Tibial nerve (tissue), 4 donors: ENCODE measurements at places on chromosomes 6 and 20. TPM values are rescaled to one million over a fixed set of nuclear protein-coding genes. Genes with fewer than 3 reads are reported as not detected.

Gene ARFGEF3
- total RNA-seq, result 5.9 TPM

Gene RUNX2
- total RNA-seq, result 12.3 TPM

Gene KCNK15
- 1.9 TPM for total RNA-seq

Gene GTSF1L
- total RNA-seq, result not detected

Gene SLC24A3
- 4.0 TPM for total RNA-seq

Gene SYNGAP1
- 13.8 TPM for total RNA-seq

Gene SPATA2
- total RNA-seq, result 7.2 TPM

Gene PTK7
- total RNA-seq, result 5.5 TPM

Gene TMEM217
- not detected for total RNA-seq

Gene EYS
- under 0.01 TPM for total RNA-seq

Gene STX11
- total RNA-seq, result 24.3 TPM

Gene SLC2A10
- total RNA-seq, result 26.0 TPM

Gene PSORS1C2
- not detected for total RNA-seq

Gene CLPSL1
- not detected for total RNA-seq

Gene CENPQ
- total RNA-seq, result 7.1 TPM

Gene BYSL
- 13.3 TPM for total RNA-seq

Gene IMPG1
- not detected for total RNA-seq

Gene HLA-DQB2
- total RNA-seq, result not detected

Gene HAO1
- total RNA-seq, result not detected

Gene NRM
- total RNA-seq, result 13.3 TPM

Gene ZNF334
- total RNA-seq, result 8.2 TPM

Gene GPSM3
- 5.9 TPM for total RNA-seq

Gene THBD
- total RNA-seq, result 48.1 TPM

Gene PSORS1C1
- total RNA-seq, result 8.5 TPM

Gene TSHZ2
- total RNA-seq, result 20.9 TPM

Gene OLIG3
- total RNA-seq, result not detected

Gene IL17A
- not detected for total RNA-seq

Gene RIPOR3
- total RNA-seq, result 36.9 TPM
